Motor neuron (in vitro differentiated cells): ENCODE measurements at places on chromosomes 7 and 10. TPM values are rescaled to one million over a fixed set of nuclear protein-coding genes. Genes with fewer than 3 reads are reported as not detected.

DNA sequence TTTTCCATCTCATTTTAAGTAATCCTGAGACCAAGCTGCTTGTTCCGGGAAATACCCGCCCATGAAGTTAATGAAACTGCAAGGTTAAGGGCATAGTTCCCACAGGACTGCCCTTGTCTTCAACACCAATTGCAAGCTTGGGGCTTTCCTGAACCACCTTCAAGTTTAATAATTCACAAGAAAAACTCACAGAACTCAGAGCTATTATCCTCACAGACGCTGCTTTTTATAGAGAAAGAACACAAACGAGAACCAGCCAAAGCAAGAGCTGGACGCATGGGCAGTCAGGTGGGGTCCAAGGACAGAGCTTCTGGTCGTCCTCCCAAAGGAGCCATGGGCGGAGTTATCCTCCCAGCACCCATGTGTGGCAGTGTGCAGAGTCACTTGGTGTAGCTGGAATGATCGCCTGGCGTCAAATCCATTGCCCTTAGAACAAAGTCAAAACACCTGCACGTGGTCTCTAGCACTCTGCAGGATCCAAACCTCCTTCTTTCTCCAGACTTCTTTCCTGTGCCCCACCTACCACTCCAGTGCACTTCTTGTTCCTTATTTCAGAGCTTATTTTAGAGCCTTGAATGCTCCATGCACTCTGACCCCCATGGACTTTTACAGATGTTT is 56.7 kb downstream of the SNX10 start:
- no peak for ATAC-seq

GRCh38 chr10:43226851-43227845 is 39.7 kb downstream of the RASGEF1A start:
- no peak for ATAC-seq

DNA sequence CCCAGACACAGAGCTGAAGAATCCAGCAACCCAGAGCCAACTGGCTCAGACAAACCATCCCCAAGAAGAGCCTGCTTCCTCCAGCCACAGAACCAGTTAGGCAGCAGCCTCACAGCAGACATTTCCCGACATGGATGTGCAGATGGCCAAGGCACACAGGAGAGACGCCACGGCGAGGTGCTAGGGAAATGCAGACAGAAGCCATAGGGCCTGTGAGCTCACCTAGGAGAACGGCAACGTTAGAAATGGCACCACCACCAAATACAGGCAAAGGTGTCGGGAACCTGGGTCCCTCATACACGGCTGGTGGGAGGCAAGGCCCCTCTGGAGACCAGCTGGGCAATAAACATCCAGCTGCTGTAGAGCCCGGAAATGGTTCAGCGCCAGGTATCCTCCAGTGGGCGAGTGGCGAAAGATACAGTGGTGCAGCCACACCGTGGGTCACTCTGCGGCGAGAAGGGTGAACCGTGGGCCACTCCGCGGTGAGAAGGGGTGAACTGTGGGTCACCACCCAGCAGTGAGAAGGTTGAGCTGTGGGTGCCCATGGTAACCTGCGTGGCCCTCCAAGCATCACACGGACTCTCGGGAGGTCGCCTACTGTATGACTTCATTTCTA is 31.2 kb downstream of the JAKMIP3 start:
- ATAC-seq = no peak

The CTTNBP2 gene
- total RNA-seq = 0.10 TPM in 1 of 2 replicates, not detected in the other

DNA sequence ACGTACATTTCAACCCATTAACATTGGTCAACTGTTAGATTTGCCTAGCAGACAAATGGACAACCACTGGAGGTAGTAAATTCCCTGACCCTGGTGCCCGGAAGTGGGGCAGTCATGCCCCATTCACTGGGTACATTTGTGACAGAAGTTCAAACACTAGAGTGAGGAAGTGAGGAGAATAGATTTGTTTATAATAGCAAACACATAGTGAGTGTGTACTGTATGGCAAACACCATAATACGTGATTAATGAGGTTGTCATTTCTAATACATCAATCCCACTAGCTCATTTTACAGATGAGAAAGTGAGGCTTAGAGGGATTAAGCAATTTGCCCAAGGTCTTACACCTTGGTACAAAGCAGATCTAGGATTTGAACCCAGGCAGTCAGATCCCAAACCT is 181.9 kb upstream of the MKLN1 start:
- ATAC-seq = no peak

DNA sequence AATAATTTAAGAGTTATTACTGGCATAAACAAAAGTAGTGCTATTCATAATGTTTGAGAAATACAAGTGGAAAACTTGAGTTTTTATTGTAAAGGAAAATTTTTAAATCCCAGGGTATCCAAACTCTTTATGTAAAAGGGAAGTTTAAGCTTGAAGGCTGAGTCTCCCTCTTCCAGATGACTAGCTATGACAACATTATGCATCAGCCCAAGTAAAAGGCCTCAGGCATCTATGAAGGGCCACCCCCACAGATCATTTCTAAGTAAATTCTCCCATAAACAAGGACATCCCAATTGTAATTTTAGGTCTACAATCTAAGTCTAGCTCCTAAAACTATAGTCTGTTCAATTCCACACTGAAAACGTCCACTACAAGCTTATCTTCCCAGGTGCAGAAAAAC is 166.2 kb upstream of the STEAP1 start:
- ATAC-seq = no peak

- ATAC-seq = peak; percentile 70
These were observed 23.6 kb upstream of the VPS41 start for GRCh38 chr7:38932509-38933168.

- peak; percentile 73 for ATAC-seq
These were observed 1.5 kb downstream of the TRIL start for GRCh38 chr7:28956608-28957063.
